Activated CD4-positive, alpha-beta T cell treated with anti-CD3 and anti-CD28 coated beads, Interleukin-10, Interleukin-2, amounts not matched to agents 100 ng/mL and 50 ng/mL, durations not matched to agents 16 hours and 8 hours (primary cell): ENCODE measurements at places on chromosomes 2 and 18.
A peak's percentile ranks its signal among the peaks of the same experiment; 100 is the strongest.

- no peak for DNase-seq
Measured at GRCh38 chr2:157887946-157888345, 11.8 kb upstream of the ACVR1 start.

DNA sequence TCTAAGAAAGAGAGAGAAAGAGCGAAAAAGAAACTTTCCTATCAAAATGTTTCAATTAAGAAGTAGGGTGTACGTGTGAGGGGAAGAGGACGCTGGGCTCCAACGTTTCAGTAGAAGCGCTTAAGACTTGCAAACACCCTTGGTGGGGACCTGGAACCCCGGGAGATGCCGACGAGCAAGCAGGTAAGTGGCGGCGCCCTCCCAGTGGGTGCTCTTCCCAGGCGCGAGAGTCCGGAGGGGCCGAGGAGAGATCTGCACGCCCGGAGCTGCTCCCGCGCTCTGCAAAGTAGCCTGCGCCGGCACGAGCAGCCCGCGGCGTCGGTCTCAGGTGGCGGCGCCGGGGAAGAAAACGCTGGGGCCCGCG, 678 bp upstream of the OTX1 start:
- DNase-seq = no peak

GRCh38 chr2:109259671-109260070, 130.7 kb downstream of the SH3RF3 start:
- DNase-seq = no peak

GRCh38 chr2:10447300-10447894, 730 bp downstream of the ODC1 start:
- peak; percentile 59 for DNase-seq

- no peak for DNase-seq
Measured at GRCh38 chr2:111535404-111535803, 348.6 kb downstream of the ANAPC1 start.

DNA sequence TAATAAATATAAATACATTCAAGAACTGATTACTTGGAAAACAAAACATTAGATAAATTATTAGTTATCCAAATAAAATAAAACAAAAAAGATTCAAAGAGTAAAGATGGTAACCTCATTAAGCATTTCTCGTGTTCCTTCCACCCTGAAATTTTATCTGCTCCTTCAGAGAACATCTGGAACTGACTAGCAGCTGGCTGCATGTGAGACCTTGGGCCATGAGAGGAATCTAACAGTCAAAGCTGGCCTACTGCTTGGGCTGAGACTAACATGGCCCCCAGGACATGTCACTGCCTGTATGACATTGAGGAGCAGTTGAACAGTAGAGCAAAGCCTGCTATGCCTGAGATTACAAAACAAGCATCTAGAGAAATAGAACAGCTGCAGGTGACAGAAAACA, 208.5 kb upstream of the ZSWIM2 start:
- DNase-seq = no peak

DNA sequence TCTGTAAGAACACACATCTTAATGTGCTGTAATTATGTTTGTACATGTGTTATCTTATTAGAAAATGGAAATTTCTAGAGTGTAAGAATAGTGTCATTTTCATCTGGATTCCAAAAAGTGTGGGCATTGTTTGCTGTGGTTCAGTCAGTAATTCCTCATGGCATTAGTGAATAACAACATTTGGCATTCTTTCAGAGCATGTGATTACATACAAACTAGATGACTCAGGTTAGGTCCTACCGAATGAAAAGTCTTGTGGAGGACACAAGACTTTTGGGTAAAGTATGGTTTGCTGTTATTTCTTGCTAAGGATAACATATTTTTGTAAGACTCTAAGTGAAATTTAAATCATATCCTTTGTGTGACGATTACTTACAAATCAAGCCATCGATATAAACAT, 593.1 kb upstream of the NRXN1 start:
- DNase-seq = no peak

DNA sequence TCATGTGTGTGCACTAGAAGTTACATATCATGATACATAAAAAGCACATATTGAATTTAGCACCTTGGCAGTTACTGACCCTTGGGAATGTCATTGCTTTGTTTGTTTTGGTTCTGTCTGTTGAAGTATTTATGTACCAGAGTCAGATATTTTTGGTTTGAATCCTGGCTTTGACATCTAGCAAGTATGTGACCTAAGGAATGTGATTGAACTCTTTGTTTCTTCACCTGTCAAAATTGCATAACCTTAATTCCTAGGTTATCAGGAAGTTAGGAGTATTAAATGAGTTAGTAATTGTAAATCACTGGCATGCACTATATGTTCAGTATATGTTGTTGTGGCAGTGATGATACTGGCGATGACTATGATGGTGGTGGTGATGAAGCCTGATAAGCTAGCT, 1003.5 kb upstream of the NRXN1 start:
- no peak for DNase-seq

DNA sequence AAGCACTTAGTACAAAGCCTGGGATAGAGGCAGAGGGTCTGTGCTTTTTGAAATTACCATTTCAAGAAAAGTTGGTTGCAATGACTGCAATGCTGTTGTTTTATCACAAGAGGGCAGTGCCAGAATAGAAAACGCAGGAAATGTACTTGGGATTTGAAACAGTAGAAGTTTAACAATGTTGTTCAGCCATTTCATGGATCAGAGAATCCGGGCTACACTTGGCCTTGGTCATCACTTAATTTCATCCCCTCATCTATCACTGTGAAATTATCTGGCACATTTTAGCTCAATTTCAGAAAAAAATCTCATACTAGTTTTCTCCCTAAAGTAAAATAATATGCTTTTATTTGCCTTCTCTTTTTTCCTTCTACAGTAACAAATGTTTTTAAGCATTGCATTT, 70.8 kb downstream of the RAPGEF4 start:
- DNase-seq = peak; percentile 30

GRCh38 chr2:68594674-68595492, 48.5 kb upstream of the PROKR1 start:
- peak; percentile 52 for DNase-seq

- DNase-seq = no peak
Measured at GRCh38 chr2:206023183-206023582, 62.8 kb downstream of the INO80D start.
